ENCODE measurements at places on chromosomes 2 and 18.

DNA sequence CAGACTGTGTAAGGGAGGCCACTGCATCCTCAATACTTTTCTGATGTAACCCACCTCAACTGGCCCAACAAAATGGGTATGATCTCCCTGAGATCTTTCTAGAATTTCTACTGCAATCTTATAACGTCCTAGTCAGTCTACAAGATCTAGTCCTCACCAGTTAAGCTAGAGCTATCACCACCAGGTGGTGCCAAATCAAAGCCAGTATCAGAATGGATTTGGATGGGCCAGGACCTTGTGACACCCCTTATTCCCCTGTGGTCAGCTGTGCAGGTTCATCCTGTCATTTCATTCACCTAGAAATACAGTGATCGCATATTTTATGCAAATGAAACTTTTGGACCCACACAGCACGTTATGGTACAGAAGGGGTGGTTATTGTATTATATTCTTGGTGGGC is 90.3 kb downstream of the OLA1 start:
- DNase-seq, result peak; percentile 2

GRCh38 chr2:78093436-78093835 is 571.3 kb upstream of the LRRTM4 start:
- no peak for DNase-seq

DNA sequence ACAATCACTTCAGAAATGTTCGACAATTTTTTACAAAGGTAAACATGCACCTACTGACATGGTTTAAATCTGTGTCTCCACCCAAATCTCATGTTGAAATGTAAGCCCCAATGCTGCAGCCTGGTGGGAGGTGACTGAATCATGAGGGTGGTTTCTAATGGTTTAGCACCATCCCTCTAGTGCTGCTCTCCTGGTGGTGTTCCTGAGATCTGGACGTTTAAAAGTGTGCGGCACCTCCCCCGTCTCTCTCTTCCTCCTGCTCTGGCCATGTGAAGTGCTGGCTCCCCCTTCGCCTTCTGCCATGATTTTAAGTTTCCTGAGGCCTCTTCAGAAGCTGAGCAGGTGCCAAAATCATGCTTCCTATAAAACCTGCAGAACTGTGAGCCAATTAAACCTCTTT is 28.3 kb downstream of the MAP3K2 start:
- DNase-seq, result no peak

DNA sequence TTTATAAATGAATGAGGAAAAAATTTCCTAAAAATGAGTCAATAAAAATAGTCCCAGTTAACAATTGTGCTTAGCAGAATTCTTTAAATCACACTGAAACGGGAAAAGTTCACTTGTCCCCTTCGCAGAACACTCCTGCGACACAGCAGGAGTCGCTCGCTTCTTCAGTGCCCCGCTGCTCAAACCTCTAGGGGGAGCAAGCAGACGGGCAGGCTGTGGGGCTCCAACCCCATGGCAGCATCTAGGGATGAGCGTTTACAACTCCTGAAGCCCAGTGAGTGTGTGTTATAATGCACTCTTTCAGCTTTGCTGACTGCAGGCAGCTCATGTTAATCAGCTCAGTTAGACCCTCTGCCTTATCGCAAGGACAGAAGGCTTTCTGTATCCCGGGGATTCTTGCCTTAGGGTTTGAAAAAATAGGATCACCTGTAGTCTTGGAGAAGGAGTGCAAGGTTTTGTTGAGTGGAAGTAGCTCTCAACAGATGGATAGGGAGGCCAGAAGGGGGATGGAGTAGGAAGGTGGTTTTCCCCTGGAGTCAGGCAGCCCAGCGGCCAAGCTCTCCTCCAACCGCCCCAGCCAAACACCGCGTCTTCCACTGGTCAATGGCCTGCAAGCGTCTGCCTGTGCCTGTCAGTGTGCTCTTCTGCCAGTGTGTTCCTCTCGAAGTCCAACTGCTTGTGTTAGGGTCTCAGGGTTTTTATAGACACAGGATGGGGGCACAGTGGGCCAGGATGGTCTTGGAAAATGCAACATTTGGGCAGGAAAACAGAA is 1977.7 kb upstream of the LRRTM1 start:
- DNase-seq, result no peak

DNA sequence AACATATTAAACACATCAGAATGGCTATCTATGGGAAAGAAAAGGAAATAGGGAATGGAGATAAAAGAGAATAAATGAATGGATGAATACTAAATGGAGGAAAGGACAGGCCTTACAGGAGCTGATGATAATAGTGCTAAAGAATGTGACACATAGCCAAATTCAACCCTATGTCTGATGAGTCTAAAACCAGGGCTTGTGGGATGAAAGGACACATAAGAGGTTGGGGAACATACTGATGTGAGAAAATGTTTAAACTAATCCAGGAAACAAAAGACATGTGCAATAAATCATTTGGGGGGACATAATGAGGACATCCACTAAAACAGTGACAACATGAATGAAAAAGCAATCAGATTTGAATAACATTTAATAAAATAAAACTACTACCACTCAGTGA is 120.0 kb downstream of the DYM start:
- DNase-seq, result no peak

GRCh38 chr2:205998583-205998982 is 87.4 kb downstream of the INO80D start:
- no peak for DNase-seq

DNA sequence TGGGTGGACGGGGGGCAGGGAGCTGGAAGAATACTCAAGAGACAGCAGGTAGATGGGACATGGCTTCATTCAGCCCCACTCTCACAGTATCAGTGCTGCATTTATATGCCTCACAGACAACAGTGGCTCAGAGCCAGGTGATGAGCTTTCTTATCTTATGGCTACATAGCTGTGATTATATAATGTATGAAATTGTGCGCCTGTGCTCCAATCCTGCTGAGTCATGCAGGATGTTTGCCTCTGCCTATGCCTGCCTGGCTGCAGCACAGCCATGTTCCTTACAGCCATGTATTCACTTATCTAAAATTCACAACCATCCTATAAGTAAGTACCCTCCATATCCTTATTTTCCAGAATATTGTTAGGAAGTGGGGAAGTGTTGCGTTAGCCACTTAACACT is 37.7 kb upstream of the RNF103 start:
- DNase-seq, result no peak

DNA sequence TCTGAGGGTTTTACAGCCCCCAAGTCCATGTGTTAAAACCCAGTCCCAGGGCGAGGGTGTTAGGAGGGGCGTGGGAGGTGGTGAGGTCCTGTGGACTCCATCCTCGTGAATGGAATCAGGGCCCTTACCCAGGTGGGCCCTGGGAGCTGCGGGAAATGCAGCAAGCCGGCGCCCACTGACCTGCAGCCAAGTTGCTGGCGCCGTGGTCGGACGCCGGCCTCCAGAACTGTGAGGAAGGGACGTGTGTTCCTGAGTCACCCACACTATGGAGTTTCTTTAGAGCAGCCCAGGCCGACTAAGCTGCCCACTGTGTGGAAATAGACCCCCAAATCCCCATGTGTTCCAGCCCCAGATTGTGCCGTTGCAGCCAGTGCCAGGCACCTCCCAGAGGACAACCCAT is 26.4 kb downstream of the CTDP1 start:
- no peak for DNase-seq

DNA sequence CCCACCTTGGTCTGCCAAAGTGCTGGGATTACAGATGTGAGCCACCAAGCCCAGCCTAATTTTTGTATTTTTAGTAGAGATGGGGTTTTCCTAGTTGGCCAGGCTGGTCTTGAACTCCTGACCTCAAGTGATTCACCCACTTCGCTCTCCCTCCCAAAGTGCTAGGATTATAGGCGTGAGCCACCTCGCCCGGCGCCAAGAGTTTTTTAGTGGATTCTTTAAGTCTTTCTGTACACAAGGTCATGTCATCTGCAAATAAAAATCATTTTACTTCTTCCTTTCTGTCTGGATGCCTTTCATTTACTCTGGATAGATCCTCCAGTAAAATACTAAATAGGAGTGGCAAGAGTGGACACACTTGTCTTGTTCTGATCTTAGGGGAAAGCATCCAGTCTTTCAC is 61.7 kb downstream of the KCMF1 start:
- DNase-seq, result no peak

GRCh38 chr2:136738044-136738443 is 27.3 kb upstream of the THSD7B start:
- DNase-seq, result no peak

DNA sequence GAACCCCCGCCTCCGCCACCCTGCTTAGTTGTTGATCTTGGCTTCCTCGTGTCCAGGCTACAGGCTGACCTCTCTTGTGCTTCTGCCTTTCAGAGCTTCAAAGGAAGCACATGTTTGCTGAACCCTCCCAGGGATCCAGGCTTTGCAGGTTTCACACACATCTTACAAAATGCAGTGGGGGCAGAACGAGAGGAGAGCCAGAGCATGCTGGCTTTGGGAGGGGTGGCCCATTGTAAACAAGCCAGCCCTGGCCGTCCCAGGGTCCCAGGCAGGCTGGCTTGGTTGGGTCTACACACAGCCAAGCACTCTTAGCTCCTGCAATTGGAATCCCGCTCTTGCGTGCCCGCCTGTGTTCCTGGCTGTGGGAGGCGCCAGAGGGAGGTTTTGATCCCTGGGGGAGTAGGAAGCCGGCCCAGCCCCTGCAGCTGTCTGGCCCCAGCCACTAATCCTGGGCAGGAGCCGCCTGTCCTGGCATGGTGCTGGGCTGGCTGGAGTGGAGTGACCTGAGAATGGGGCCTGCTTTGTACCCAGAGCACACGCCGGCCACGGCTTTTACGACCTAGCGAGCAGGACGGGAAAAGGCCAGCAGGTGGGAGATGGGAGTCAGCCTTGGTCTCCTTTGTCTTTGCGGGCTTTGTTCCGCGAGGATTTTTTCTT is 53.9 kb downstream of the SH3BP4 start:
- DNase-seq, result no peak

DNA sequence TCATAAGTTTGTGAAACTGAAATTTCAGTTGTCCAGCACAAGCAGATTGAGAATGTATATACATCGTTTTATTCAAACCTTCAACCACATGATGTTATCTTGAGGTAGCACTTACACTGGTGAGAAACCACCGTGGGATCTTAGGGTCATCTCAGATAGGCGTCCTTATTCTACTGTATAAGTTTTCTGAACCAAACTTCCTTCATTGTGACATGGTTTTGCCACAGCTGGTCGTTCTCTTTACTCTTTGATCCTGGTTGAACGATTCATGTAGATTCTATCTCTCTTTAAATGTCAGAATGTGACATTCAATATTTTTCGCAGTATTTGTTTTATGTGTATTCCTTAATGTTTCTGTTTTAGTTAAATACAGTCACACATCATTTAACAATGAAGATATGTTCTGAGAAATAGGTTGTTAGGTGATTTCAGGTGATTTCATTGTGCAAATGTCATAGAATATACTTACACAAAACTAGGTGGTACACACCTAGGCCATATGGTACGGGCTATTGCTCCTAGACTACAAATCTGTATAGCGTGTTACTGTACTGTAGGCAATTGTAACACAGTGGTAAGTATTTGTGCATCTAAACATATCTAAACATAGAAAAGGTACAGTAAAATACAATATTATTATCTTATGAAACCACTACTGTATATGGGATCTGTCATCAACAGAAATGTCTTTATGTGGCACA is 17.9 kb upstream of the ARHGAP25 start:
- no peak for DNase-seq

Data from CD4-positive, alpha-beta T cell treated with Interleukin-6 at 100 ng/mL for 8 hours (primary cell).